Activated naive CD4-positive, alpha-beta T cell treated with anti-CD3 and anti-CD28 coated beads for 36 hours (primary cell): ENCODE measurements at places on chromosomes 3 and 15. TPM values are rescaled to one million over a fixed set of nuclear protein-coding genes. Genes with fewer than 3 reads are reported as not detected.

SLC2A2 gene
- total RNA-seq: not detected

CLEC3B gene
- total RNA-seq: not detected

NOX5 gene
- total RNA-seq: not detected

DNAH12 gene
- total RNA-seq: not detected

TSEN2 gene
- total RNA-seq: 14.0 TPM

PLAAT1 gene
- total RNA-seq: not detected

CPA3 gene
- total RNA-seq: not detected

PARP15 gene
- 3.6 TPM for total RNA-seq
